ENCODE measurements at places on chromosomes 7 and 10.
A peak's percentile ranks its signal among the peaks of the same experiment; 100 is the strongest.

DNA sequence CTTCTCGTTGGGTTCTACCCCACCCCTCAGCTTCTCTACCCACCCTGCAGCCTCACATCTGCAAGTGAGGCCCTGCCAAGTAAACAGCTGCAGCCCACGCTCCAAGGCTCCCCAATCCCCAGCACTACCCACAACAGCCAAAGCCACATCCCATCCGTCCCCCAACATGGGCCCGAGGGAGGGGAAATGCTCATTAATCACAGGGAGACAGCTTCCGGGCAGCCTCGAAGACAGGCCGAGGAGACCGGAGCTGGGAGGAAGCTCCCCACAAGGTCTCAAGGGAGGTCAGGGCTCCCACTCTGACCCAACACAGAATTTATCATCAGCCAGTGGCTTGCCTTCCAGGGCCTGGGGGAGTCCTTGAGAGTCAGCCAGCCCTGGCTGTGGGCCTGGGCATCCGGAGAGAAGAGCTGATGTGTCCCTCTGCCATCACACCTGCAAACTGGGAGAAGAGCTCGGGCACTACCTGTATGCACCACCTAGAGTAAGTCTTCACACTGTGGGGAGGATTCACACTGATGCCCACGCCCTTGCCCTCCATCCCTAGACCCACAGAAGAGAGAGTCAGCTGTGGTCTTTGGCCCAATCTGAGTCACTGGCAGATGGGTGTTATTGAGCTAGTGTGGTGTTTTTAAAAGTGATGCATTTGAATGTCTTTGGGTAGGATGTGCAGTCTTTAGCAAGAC lies 115.5 kb upstream of the ZMIZ1 start:
- DNase-seq, result no peak

GRCh38 chr10:84660450-84661159 lies 332.2 kb downstream of the CCSER2 start:
- no peak for DNase-seq

- DNase-seq, result no peak
These were observed 28.0 kb upstream of the IKZF1 start for GRCh38 chr7:50276483-50276882.

GRCh38 chr10:114679552-114679951 lies 21.5 kb upstream of the ABLIM1 start:
- DNase-seq, result no peak

DNA sequence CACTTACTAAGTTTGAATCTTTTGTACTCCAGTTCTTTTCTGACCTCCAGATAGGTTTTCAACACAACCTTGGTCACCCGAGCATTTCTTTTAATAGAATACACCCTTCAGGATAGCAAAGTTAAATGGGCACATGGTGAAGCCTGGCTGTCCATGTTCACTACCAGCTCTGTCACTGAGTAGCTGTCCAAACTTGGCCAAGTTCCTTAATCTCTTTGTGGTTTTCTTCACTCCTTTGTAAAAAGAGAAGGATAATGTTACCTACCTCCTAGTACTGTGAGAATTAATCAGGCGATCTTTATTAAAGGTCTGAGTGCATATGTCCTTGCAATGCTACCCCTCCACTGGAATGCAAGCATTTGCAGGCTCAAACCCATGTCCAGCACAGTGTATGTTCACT lies 128.1 kb upstream of the PTPRZ1 start:
- DNase-seq, result no peak

- no peak for DNase-seq
These were observed 73.9 kb upstream of the CABCOCO1 start for GRCh38 chr10:61588770-61589211.

- DNase-seq, result no peak
These were observed 29.7 kb upstream of the TAS2R16 start for GRCh38 chr7:123024989-123025758.

DNA sequence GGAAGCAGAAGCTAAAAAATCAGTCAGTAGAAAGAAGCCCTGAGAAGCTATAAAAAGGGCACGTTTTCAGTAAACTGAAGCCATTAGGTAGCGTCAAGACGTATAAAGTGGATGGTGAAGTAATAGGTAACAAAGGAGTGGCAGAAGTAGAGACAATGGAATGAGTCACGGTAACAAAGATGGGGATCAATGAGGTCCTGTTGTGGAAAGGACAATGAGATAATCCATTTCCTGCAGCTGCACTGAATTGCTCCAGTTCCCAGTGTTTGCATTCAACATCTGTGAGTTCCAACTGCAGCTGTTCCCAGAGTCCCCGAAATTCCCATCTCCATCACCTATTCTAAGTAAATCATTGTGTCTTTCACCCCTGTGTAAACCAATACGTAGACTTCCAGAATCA lies 4.8 kb upstream of the HYCC1 start:
- no peak for DNase-seq

DNA sequence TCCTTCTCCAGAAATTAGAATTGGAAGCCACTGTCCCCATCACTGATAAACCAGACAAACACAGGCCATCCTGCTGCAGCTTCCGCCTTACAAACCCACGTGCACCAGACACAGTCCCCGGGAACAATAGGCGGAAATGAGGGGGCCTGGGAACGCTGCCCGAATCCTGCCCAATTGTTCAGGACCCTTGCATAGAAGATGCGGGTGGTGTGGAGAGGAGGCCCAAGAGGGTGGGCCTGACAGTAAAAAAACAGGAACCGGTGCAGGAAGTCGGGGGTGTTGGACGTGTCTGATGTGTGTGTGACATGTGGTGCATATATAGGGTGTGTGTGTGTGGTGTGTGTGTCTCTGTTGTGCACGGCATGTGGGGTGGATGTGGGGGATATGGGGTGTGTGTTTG lies 26.5 kb upstream of the CHST15 start:
- peak; percentile 39 for DNase-seq

DNA sequence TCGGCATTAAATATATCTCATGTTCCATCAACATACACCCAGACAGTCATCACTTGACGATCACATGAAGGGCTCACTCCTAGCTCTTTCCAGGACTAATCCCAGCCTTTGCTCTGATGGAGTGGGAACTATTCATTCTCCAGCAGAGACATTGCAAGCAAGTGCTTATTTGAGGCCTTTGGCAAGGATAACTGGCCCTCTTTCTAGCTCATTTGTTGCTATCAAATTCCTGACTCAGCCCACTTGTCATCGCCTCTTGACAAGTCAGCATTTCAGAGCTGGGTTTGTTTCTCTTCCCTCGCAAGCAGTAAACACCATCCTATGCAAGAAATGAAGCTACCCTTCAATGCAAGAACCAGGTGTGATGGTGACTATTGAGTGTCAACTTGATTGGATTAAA lies 1165.7 kb upstream of the AUTS2 start:
- DNase-seq, result no peak

DNA sequence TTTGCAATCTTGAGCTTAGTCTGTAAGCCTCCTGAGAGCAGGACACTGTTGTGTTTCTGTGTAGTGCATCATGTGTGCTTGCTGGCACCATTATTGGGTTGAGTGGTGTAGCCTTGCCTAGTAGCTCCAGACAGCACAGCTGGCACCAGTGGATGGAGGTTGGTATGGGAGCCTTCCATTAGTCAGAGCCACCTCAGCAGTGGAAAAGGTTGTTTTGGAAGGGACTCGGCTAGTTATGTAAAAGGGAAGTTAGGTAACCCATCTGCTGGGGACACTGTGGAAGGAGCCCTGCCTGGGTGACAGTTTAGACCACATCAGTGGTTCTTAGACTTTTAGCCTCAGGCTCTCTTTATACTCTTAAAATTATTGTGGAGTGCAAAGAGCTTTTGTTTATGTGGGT lies 16.3 kb downstream of the MINDY4 start:
- DNase-seq, result no peak

- DNase-seq, result no peak
These were observed 112.6 kb downstream of the PRKAG2 start for GRCh38 chr7:151764056-151764920.

DNA sequence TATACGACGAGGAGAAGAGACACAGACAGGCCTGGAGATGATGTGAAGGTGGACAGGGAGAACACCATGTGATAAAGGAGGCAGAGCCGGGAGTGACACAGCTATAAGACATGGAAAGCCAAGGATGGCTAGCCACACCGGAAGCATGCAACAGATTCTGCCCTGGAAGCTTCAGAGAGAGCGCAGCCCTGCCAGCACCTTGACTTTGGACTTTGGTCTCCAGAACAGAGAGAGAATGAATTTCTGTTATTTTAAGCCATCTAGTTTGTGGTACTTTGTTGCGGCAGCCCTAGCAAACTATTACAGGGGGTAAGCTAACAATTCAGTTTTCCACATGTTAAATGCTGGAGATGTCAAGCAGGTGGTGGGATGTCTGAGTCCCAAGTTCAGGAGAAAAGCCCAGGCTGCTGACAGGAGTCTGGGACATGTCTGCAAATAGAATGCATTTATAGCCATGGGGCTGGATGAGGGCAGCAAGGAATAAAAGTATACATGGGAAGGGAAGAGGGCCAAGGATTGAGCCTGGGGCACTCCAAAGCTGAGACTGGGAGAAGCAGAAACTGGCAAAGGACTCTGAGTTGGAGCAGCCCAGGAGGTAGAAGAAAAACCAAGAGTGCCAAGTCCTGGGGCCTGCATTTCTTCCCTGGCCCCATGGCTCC lies 65.1 kb downstream of the ATXN7L1 start:
- no peak for DNase-seq
